Neural crest cell (in vitro differentiated cells): ENCODE measurements at places on chromosomes 5 and 9.

DNA sequence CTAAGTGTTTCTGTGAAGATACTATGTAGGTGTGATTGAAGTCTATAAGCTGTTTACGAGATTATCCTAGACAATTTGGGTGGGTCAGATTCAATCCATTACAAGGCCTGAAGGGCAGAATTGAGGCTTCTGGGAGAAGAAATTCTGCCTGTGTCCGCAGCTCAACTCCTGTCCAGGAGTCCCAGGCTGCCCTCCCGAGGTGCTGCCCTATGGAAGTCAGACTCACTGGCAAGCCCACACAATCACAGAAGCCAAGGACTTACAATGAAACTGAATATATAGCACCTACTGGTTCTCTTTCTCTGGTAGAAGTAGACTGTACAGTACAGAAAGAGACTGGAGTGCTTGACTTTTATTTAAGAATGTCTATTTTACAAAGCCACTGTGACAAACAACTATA is 74.5 kb downstream of the EPB41L4A start:
- no peak for DNase-seq

- DNase-seq: no peak
These were observed 14.6 kb downstream of the MRPS27 start for GRCh38 chr5:72305194-72306142.

DNA sequence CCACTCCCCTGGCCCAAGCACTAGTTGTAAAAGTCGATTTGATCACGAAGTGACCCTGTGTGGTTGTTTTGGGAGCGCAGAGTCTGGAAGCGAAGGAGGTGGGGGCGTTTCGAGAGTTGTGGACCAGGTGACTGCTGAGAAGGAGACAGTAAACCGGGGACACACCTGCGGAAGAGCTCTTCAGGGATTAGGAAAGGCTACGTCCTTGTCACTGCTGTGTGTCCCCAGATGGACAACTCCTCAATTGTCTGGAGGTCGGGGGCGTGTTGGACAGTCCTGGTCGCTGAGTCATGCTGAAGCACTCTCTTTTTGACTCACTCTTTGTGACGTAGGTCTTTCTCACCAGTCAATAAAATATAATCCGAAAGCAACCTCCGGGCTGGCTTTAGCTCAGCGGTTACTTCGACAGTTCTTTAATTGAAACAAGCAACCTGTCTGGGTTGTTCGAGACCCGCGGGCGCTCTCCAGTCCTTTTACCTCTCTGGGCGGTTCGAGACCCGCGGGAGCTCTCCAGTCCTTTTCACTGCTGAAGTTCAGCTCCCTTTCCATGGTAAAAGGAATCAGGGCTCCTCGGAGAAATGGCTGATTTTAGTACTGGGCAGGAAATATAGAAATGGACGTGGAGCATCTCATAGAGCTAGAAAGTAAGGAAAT is 10.8 kb downstream of the ZMAT2 start:
- DNase-seq: peak; percentile 76

DNA sequence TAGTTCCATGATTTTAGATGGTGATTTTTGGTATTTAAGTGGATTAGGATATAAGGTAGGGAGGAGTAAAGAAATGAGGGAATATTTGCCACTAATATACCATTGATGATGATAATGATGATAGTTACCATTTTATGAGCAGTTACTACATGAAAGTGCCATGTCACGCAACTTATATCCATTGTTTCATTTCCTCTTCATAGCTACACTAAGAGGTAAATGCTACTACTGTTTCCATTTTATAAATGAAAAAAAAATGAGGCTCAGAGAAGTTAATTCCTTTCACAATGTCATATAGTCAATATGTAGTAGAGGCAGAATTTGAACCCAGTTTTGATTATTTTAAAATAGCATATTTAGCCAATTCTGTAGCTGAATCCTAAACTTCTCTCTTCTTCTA is 112.2 kb upstream of the ADRA1B start:
- no peak for DNase-seq

- DNase-seq: no peak
These were observed 130.0 kb downstream of the MVB12B start for GRCh38 chr9:126456441-126457174.
